ENCODE measurements at places on chromosomes 13 and 19.

- no peak for DNase-seq
These were observed 12.0 kb upstream of the GAS6 start for GRCh38 chr13:113875837-113876281.

DNA sequence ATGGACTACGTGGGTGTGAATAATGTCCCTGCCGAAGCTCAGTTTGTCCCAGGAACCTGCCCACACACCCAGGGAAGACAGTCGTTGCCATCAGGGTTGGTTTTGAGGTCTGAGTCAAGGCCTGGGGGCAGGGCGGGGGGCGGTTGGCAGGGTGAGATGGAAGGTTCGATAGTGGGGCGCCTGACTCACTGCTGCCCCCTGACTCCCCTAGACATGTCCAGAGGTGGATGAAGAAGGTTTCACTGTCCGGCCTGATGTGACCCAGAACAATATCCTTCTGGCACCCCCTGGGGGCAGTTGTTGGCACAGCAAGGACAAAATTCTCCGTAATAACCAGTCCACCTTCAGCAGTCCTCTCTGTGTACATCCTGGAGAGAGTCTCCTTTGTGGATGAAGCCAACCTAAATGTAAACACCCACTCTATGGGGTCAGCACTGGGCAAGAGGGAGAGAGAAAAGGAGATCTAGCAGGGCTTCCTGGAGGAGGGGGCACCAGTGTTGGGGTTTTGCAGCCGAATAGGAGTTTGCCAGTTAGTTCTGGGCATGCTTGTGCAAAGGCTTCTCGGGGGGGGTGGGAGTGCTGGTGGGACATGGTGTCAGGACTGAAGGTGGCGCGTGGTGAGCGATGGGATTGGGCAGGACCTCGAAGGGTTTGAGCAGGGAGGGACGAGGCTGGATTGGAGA, 19.6 kb upstream of the B3GNT3 start:
- no peak for DNase-seq

GRCh38 chr13:105597573-105597972, 937.9 kb downstream of the EFNB2 start:
- no peak for DNase-seq

GRCh38 chr19:19238126-19238894, 26.6 kb downstream of the NCAN start:
- DNase-seq, result no peak
